Anterior cingulate cortex (tissue), 58 donors: ENCODE measurements at places on chromosomes 12 and 14.

DNA sequence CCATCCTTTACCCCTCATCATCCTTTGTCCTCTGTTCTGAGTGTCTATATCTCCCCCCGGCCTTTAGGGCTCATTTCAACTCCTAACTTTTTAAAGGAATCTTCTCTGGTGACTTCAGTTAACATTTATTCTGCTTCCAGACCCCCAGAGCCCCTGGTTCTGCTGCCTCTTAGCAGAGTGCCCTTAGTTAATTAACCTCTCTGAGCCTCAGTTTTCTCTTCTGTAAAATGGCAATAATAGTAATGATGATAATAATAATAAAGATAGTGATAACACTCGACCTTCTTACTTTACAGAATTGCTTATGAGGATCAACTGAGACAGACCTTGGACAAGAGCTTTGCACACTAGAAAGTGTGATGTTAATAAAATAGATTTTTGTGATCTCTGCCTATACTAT lies 6.4 kb upstream of the C12orf43 start:
- DNase-seq: no peak

DNA sequence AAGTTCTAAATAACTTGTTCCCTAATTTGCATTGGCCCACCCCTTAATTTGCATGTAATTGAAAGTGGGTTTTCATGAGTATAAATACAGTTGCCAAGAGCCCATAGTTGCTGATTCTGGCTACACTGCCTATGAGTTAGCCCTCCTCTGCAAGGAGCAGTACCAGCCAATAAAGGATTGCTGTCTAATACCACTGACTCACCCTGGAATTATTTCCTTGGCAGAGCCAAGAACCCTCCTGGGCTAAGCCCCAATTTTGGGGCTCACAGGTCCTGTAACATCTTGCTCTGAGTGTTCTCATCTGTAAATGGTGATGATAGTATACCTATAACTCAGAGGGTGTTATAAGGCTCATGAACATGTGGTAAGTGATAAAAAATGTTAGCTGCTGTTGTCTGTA lies 6.8 kb downstream of the TTC8 start:
- no peak for DNase-seq

GRCh38 chr12:124294780-124295341 lies at the start of gene RFLNA:
RFLNA (plus strand) TSS chr12:124295093; CDS start chr12:124295430, 337 bp downstream.
- no peak for DNase-seq

- DNase-seq: no peak
Observed at GRCh38 chr14:90570461-90570860, 173.6 kb downstream of the CALM1 start.

DNA sequence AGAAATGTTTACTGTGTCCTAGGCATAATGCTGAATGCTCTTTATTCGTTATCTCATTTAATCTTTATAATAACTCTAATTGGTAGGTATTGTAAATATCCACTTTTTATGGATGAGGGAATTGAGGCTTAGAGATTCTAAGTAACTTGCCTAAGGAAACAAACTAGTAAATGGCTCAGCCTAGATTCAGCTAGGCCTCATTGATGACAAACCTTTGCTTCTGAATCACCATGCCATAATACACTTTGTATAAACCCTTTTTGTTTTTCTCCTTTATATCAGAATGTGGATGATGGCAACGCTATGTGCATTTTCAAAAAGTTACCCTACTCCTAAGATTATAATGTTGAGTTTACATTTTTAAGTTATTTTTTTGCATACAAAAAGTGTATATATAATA lies 34.0 kb downstream of the MNAT1 start:
- no peak for DNase-seq

DNA sequence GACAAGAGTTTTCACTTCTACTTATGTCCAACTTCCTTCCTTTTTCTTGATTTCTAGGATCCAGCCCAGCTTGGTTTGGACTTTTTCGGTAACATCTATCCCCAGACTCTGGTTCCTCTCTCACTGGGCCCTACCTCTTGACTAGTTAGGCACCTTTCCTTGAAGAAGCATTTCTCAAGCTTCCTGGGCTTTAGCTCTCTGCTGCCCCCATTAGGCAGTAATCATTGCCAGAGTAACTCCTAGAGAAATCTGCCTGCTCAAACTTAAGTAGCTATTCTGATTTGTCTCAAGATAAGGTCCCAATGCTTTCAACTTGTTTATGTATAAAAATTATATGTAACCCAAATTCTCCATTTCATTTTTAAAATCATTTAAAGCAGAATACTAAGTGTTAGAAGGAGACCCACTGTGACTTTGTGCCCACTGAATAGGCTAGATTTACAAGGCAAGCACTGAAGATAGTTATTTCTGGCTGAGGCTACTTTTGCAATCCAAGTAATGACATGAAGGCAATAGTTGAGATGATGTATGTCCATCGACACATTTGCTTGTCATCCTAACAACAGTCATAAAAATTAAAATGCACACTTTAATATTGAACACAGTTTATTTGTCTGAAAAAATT lies 275.0 kb upstream of the G2E3 start:
- no peak for DNase-seq

DNA sequence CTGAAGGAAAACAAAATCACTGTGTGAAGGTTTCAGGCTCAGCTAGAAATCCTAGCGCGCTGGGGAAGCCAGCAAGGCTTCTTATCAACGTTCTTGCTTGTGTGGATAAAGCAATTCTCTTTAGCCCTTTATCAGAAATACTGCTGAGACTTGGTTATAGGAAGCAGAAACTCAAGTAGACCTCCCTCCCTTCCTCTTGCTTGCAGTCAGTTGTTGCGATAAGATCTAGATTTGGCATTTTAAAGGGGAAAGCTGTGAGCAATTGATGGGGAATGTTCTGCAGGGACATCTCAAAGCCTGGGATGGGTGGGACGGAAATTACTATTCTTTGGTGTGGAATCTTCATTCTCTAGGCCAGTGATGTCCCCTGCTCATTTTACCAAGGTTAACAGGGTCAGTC lies 76.4 kb upstream of the ANO4 start:
- DNase-seq: no peak

DNA sequence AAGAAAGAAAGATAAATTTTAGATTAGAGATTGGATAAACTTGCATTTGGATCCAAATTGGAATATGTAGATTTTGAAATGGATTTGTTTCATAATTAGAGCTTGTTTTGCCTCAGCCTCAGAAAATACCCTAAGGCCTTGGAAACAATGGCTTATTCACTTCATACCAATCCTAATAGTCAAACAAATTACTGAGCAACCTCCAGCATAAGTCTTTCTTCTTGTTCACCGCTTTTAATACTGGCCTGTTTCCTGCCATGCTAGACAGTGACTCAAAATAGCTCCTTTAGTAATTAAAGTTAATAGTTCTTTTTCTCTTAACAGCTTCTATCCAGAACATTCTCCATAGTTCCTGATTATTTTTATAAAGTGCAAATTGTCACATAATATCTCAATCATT lies 110.9 kb upstream of the DNM1L start:
- no peak for DNase-seq

DNA sequence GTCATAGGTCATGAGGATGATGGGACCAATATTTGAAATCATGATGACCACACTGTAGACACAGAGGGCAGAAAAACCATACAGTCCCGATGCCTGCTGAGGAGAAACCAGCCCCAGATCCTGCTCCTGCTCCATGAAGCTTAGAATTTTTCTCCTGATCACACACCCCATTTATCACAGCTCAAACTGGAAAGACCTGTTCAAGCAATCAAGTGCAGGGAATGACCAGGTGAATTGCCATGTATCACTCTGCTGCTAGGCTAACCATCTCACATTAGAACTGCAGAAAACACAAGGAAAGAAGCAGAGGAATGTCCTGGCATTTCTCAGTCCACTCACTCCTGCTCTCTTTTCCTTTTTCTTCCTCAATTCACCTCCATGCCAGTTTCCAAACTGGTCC lies 18.1 kb downstream of the MANSC1 start:
- DNase-seq: no peak

GRCh38 chr12:129966146-129966995 lies 62.5 kb upstream of the TMEM132D start:
- DNase-seq: no peak

- DNase-seq: no peak
Observed at GRCh38 chr12:121059031-121059898, 20.2 kb upstream of the OASL start.

DNA sequence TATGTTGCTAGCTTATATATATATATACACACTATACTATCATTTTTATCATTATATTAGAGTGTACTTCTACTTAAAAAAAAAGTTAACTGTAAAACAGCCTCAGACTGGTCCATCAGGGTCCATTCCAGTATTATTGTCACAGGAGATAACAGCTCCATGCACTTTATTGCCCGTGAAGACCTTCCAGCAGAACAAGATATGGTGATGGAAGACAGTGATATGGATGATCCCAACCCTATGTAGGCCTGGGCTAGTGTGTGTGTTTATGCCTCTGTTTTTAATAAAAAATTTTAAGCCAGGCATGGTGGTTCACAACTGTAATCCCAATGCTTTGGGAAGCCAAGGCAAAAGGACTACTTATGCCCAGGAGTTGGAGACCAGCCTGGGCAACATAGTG lies 86.2 kb downstream of the GCH1 start:
- no peak for DNase-seq

DNA sequence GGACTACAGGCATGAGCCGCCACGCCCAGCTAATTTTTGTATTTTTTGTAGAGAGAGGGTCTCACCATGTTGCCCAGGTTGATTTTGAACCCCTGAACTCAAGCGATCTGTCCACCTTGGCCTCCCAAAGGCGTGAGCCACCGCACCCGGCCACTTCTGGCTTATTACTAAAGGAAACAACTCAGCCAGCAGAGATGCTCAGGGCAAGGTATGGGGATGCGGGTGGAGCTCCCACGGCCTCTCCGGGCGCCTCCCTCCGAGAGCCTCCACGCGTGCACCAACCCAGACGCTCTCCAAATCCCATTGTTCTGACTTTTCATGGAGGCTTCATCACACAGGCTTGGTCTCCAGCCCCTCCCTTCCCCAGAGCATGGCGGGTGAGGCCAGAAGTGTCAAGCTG lies 6.1 kb upstream of the GPR132 start:
- no peak for DNase-seq

GRCh38 chr12:115079760-115080159 lies 395.8 kb upstream of the TBX3 start:
- no peak for DNase-seq

DNA sequence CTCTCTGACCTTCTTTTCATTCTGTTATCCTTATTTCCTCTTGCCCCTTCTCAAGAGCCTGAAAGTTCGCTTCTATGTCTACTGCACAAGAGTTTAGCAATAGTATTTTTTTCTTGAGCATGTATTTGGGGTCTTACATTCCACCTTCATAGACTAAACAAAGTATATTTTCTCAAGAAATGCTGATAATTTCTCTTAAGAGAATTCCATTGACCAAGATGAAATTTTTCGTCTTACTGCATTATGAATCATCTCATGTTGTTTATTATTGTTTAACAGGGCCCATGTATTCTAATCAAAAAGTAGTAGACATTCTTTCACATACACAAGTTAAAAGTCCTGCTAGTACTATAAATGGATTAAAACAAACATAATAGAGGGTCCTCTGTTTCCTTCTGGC lies 219.3 kb downstream of the C12orf50 start:
- DNase-seq: no peak

- no peak for DNase-seq
Observed at GRCh38 chr12:124115976-124116690, 143.1 kb downstream of the ZNF664 start.

DNA sequence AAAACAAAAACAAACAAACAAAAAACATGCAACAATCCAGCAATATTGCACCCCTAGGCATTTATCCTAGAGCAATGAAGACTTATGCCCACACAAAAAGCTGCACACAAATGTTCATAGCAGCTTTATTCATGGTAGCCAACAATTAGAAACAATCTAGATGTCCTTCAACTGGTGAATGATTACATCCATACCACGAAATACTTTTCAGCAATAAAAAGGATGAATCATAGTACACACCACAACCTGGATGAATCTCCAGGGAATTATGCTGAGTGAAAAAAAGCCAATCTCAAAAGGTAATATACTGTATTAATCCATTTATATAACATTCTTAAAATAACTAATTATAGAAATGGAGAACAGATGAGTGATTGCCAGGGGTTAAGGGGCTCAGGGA lies 14.5 kb upstream of the GPR162 start:
- no peak for DNase-seq

DNA sequence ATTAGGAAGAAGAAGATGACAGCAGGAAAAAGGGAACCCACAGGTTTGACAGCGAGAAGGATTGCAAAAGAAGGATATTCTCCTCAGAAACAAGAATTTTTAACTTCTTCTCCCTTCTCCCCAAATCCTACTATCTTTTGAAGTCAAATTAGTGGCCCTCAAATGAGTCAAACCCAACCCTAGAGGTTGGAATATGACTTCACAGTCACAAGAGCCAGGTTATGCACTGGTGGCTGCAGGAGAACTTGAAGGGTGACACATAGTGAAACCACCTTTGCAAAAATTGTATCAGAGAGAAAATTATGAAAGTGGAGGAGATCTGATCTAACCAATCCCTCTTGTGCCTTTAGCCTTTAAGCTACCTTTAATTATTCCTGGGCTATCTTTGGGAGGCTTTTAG lies 386.2 kb upstream of the CCDC196 start:
- no peak for DNase-seq

- DNase-seq: no peak
Observed at GRCh38 chr14:74459976-74460375, 33.1 kb downstream of the NPC2 start.

DNA sequence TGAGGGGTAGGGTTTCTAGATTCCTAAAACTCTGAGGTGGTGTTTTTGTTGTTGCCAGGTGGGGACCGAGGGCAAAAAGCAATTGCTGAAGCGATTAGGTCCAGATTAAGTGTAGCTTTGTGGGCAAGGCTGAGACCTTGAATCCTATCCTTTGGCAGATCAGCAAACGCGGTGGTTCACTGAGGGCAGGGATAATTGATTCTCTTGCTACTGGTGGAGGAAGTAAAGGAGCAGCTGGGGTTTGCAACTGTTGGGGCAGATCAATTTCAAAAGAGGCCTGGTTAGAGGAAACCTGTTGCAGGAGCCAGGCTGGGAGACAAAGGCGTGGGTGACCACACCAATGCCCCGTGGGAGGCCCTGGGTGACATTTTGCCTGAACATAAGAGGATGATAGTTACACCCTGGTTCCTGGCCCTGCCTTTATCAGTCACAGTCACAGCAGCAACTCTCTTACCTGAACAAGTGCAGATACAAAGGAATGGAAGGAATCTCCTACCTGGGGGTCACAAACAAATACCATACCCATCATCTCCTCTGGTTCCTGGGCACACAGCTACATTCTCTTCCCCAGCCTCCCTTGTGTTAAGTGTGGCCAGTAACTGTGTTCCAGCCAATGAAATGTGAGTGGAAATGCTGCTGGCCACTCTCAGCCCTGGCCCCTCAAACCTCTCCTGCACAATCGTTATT lies 43.3 kb upstream of the RASSF3 start:
- DNase-seq: no peak
